ENCODE measurements at places on chromosomes 13 and 19.

GRCh38 chr13:29707876-29708543 is 112.5 kb upstream of the SLC7A1 start:
- peak; percentile 4 for DNase-seq

DNA sequence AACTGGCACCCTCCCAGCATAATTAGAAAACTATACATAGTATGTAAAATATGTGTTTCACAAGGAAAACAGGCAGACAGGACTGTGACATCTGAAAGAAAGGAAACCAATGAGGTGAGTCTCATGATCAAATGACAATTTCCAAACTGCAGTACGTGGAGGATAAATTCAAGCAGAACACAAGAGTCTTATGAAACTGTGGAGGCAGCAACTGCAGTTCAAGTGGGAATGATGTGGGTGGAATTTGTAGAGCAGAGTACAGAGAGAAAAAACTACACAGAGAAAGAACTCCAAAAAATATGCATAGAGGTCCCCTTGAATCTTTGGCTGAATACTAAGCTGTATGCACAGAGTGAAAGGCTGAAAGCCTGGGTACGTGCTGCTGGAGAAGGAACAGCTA is 9.7 kb downstream of the SIGLEC6 start:
- no peak for DNase-seq

DNA sequence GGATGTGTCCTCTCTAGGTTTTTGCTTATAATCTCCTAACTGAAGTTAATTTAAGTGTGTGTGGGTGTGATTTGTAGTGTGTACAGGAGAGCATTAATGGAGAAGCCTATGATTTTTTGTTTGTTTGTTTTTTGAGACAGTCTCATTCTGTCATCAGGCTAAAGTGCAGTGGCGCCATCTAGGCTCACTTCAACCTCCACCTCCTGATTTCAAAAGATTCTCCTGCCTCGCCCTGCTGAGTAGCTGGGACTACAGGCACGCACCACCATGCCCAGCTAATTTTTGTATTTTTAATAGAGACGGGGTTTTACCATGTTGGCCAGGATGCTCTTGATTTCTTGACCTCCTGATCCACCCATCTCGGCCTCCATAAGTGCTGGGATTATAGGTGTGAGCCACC is 20.6 kb downstream of the ZNF701 start:
- no peak for DNase-seq

- no peak for DNase-seq
These were observed 20.8 kb downstream of the ZSCAN5C start for GRCh38 chr19:56222901-56223300.

DNA sequence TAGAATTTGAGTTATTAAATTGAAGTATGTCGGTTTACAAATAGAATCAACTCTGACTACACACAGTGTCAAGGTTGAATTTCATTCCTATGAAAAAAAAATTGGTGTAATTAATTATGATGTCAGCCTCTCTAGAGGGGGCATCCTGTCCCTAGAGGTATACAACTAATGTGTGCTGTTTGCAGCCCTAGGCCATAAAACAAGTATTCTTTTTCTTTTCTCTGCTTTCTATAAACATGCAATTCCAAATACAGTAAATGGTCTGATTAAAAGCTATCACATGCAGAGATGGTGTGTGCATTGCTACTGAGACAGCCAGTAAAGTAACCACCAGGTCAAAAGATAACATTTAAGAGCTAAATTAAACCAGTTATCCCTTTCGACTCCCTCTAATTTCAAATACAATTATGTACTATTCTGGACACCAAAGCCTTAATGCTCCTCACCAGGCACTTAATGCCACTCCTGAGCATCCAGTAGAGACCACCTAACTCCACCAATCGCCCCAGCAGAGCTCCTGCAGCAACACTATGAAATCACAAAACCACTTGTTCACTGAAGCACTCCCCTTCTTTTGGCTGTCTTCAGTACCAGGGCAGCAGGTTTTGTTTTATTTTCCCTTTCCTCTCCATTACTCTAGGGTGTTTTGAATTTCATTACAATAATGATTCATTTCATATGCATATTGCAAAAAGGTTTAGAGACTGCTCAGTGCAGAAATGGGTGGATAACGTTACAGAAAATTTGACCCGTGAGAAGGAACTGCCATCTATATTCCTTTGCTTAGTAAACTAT is 426.9 kb downstream of the PCDH9 start:
- DNase-seq = no peak

DNA sequence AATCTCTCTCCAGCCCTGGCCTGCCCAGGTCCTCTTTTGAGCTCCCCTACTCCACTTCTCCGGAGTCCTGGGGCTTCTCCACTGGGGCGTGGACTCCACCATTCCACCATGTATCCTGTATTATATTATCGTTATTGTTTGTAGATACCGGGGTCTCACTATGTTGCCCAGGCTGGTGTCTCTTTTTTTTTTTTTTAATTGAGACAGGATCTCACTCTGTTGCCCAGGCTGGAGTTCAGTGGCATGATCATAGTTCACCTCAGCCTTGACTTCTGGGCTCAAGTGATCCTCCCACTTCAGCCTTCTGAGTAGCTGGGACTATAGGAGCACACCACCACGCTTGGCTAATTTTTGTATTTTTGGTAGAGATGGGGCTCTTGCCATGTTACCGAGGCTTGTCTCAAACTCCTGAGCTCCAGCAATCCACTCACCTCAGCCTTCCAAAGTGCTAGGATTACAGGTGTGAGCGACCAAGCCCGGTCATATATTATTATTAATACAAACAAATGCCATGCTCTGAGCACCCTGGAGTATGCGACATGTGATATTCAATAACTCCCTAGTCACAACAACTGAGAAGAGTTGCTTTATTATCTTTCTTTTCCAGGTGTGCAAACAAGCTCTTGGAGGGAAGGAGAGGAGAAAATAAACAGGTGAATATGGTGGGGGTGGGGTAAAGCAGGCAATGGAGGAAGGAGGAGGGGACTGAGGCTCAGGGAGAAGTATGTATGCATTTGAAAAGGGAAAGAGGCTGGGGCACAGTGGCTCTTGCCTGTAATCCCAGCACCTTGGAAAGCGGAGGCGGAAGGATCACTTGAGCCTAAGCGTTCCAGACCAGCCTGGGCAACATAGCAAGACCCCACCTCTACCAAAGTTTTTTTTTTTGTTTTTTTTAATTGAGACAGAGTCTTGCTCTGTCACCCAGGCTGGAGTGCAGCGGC is 2.8 kb upstream of the CERS4 start:
- DNase-seq = no peak

DNA sequence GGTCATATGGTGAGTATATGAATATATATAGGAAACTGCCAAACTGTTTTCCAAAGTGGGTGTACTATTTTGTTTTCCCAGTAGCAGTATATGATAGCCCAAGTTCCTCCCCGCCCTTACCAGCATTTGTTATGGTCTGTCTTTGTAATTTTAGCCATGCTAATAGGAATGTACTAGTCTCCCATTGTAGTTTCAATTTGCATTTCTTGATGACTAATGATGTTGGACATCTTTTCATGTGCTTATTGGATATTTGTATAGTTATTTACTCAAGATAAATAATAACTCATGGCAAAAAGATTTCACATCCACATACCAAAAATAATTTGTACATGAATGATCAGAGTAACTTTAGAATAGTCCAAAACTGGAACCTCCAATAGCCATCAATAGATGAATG is 75.3 kb upstream of the SERP2 start:
- no peak for DNase-seq

GRCh38 chr19:55099557-55100506 is 17.6 kb downstream of the PPP1R12C start:
- DNase-seq = no peak

DNA sequence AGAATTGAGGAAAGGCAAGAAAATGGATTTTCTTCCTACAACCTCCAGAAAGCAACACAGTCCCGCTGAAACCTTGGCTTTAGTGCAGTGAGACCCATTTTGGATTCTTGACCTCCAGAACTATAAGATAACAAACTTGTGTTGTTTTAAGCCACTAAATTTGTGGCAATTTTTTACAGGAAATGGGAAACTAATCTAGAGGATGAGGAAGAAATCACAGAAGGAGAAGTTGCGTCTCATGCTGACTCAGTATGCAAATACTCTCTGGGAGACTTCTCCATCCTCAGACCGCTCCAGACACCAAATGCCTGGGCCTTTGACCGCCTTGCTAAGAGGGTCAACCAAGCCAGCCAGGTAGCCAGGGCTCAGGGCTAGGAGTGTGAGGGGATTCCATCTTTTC is 13.1 kb upstream of the CEACAM16 start:
- DNase-seq = no peak

- no peak for DNase-seq
These were observed 78.2 kb downstream of the RASA3 start for GRCh38 chr13:114054264-114054663.

DNA sequence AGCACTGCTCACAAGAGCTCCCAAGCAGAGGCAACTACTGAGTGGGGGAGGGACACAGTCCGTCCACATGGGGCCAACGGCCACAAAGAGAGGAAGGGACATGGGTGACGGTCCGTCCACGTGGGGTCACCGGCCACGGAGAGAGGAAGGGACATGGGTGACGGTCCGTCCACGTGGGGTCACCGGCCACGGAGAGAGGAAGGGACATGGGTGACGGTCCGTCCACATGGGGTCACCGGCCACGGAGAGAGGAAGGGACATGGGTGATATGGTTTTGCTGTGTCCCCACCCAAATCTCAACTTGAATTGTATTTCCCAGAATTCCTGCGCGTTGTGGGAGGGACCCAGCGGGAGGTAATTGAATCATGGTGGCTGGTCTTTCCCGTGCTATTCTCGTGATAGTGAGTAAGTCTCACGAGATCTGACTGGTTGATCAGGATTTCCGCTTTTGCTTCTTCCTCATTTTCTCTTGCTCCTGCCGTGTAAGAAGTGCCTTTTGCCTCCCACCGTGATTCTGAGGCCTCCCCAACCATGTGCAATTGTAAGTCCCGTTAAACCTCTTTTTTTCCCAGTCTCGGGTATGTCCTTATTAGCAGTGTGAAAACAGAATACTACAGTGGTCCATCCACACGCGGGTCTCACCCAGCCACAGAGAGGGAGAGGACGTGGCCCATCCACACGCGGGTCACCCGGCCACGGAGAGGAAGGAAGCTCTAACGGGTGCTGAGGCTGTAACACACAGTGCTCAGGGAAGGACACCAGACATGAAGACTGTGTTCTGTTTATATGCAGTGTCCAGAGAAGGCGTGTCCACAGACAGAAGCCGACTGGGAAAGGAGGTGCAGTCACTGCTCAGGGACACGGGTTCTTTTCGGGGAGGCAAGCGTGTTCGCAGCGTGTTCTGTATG is 48.5 kb downstream of the GAS6 start:
- DNase-seq = no peak

DNA sequence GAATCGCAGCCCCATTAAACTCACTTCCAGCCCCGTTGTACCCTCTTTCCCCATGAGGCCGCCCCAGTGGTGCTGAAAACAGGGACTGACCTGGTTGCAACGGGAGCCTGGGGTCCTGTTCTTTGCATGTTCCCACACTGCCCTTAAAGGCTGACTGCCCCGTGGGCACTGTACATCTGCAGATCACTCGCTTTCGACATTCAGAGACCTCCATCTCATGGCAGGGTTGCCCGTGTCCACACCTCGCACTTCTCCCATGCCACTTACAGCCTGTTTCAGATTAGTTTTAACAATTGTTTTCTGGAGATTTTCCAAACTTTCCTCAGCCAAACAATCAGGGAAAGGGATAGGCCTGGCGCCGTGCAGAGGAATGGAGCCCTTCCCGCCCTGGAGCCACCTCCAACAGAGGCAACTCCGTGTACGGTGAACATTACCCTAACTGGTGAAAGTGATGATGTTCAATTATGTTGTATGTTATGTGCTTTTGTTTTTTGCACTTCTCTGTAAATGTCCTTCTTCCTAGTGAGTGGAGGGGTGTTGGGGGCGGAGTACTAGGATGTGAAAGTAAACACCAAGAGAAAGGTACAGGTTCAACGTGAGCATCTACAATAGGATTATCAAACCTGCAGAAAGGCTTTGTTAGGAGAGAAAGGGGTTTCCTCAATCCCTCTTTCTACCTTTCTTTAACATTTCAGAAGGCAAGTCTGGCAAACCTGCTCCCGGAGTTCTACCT is 262.8 kb downstream of the FOXO1 start:
- DNase-seq = no peak

DNA sequence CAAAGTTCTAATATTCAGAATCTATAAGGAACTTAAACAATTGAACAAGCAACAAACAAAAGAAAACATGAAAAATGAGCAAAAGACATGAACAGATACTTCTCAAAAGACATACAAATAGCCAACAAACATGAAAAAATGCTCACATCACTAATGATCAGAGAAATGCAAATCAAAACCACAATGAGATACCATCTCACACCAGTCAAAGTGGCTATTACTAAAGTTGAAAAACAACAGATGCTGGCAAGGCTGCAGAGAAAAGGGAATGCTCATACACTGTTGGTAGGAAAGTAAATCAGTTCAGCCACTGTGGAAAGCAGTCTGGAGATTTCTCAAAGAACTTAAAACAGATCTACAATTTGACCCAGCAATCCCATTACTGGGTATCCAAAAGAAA is 74.3 kb downstream of the CRYL1 start:
- DNase-seq = no peak

All from activated T-cell treated with anti-CD3 and anti-CD28 coated beads for 4 hours (primary cell).